ENCODE measurements at places on chromosomes 3 and 15.

- no peak for DNase-seq
These were observed 20.4 kb upstream of the FGF12 start for GRCh38 chr3:192747746-192748145.

DNA sequence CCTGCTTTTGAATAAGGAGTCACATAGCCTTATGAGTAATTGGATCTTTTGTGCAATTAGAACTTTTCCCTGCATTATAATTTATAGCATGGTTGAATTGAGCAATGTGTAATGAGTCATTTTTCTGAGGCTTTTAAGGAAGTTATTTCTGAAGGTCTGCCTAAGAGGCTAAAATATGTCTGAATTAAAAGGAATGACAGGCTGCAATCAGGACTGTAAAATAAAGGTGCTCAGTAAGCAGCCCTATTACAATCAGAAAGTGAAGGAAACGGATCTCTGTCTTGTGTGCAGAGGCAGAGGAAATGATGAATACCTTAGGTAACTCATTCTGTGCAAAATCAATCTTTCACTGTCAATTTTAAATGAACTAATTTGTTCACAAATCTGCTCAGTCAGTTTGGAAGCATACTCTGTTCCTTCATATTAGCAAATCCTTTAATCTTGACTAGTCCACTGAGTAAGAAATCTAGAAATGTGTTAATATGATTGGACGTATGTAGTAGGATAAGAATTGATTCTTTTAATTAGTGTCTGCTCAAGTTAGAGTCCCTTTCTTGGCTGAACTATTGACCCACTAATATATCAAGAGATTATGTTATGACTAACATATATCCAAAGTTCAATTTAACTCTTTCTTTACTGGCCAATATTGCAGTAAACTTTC is 290.1 kb downstream of the ZIC1 start:
- no peak for DNase-seq

DNA sequence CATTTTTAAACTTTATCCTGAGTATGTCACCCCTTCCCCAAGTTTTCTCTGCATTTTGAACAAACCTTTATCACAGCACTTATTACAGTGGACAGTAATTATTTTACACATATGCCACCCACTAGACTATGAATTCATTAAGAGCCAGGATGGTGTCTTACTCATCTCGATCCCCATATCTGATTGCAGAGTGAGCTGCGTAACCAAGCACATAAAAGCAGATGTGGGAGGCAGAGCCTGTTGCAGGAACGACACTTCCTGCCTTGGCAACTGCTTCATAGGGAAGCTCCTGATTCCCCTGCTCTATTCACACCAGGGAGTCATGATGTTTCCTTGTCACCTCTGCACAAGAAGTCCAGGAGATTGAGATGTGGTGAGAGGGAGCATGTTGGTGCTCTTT is 91.1 kb downstream of the MINAR1 start:
- DNase-seq: no peak

DNA sequence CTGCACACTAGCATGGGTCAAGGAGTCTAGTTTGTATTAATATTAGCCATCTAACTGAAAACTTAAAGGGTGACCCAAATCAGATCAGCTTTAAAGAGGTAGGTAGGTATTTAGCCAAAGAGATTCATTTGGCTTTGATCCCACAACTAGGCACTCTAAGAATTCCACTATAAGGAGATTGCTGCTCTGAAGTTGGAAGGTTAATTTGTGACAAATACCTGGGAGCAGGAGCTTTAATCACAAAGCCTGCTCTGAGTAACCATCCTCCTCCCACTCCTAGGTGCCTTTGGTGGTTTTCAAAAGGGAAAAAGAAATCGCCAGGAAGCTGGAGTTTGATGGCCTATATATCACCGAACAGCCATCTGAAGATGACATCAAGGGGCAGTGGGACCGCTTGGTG is 120.3 kb upstream of the CHRM5 start:
- DNase-seq: no peak

- peak; percentile 50 for DNase-seq
These were observed 42.7 kb downstream of the ITGA11 start for GRCh38 chr15:68389041-68389930.

GRCh38 chr3:150300852-150301517 is 107.1 kb upstream of the TSC22D2 start:
- no peak for DNase-seq

- no peak for DNase-seq
These were observed 32.6 kb upstream of the SHC4 start for GRCh38 chr15:48996276-48996675.

DNA sequence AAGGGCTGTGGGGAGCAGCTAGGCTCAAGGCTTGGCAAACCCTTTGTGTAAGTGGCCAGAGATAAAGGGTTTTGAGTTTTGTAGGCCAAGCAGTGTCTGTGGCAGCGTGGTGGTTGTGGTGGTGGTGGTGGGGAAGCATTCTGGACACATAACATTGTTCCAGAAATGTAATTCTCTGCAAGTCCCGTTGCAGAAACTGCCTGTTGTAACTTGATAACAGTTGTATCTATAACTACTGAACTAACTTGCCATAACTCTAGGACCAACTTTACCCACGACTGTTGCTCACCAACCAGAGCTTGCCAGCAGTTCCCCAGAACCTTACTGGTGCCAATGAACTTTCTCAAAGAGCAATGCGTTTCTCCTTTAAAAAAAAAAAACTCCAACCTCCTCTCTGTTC is 18.1 kb upstream of the TMEM40 start:
- DNase-seq: no peak

- peak; percentile 53 for DNase-seq
These were observed 4.2 kb downstream of the UBAP1L start for GRCh38 chr15:65110676-65111292.

GRCh38 chr3:131361464-131362421 is 19.8 kb upstream of the NUDT16 start:
- peak; percentile 96 for DNase-seq

- peak; percentile 58 for DNase-seq
These were observed 55.0 kb downstream of the CFAP20DC start for GRCh38 chr3:58994746-58995330.

DNA sequence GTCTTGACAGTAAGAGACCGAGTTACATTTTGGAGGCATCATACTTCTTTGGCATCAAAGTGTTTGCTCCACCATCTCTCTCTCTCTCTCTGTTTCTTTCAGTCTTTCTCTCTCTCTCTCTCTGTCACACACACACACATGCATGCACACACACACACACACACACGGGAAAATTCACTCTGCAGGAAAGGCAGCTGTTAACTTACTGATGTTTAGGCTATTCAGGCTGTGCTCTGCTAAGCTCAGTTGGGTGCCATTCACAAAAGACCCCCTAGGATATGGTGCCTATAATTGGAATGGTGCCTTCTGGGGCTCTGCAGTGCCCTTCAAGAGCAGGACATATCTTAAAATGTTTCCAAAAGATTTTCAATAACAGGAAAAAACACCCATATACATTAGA is 78.2 kb downstream of the KCNH8 start:
- no peak for DNase-seq

DNA sequence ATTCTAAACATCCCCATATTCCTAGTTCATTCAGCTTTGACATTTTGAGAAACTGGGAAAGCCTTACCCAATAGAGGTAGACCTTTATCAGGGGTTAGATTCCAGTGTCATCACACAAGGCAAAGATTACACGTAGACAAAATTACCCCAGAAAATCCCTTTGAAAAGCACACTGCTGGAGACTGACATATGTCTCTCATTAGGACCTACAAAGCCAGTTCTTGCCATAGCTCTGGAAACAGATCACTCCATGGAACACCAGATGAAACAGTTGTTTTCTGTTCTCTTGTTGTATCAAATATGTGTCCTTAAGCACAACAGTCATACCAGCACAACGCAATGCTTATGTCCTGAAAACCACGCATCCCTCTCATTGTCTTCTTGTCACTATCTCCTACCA is 44.7 kb downstream of the RARB start:
- no peak for DNase-seq

- no peak for DNase-seq
These were observed 105.3 kb downstream of the CTNNB1 start for GRCh38 chr3:41304593-41304992.

DNA sequence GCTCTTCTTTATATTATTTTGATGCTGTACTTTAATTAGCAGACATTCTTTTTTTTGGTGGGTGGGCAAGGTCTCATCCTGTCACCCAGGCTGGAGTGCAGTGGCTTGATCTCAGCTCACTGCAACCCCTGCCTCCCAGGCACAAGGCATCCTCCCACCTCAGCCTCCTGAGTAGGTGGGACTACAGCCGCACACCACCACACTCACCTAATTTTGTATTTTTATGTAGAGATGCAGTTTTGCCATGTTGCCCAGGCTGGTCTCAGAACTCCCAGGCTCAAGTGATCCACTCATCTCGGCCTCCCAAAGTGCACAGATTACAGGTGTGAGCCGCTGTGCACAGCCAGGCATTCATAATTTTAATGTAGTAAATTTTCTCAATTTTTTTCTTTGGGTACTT is 608.1 kb downstream of the ZNF385D start:
- DNase-seq: peak; percentile 48

DNA sequence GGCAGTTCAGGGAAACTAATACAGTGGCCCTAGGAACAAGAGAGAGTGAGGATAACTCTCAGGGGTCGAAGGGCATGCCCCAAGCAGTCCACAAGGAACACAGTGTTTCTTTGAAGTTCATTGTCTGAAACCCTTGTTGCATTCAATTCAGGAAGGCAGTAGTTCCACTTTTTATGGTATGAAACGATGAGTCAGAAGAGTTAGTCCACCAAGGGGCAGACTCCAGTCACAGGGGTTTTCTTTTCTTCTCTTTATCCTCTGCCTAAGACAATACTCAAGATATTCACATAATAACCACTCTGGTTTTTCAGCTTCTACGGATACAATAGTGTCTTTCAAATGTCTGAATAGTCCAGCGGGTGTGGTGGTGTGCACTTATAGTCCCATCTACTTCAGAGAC is 23.7 kb upstream of the TICRR start:
- DNase-seq: no peak

GRCh38 chr15:64502551-64502950 is 42.2 kb downstream of the ZNF609 start:
- no peak for DNase-seq

DNA sequence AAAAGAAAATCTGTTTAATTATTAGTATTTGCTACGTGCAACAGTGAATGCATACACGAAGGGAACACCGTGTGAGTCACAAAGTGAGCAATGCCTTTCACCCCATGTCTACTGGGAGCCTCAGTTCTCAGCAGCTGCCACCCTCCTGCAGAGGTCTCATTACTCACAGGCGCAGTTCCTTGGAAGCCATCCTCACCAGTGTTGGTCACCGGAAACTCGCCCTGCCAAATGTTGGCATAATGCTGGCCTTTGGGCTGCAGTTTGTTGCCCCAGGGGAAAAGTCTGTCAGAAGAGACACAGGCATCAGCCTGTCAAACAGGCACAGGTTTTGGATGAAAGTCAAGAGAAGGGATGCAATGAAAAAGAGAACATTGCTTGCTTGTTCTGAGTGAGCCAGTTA is 50.1 kb downstream of the SUMF1 start:
- no peak for DNase-seq

DNA sequence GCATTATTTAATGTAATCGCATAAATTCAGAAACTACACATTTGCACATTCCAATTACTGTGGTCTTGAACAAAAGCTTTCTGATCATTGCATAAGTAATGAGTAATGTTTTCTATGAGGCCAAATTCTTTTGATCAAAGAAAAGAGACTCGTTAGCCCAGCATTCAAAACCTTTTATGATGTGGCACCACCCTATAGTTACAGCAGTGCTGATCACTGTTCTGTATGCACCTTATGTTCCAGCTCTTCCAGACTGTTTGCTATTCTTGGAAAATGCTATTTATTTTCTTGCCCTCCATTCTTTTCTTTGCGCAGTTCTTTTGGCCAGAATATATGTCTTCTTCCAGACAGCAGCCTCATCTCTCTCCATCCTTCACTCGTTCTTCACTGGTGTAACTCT is 42.3 kb downstream of the MAP3K13 start:
- no peak for DNase-seq

DNA sequence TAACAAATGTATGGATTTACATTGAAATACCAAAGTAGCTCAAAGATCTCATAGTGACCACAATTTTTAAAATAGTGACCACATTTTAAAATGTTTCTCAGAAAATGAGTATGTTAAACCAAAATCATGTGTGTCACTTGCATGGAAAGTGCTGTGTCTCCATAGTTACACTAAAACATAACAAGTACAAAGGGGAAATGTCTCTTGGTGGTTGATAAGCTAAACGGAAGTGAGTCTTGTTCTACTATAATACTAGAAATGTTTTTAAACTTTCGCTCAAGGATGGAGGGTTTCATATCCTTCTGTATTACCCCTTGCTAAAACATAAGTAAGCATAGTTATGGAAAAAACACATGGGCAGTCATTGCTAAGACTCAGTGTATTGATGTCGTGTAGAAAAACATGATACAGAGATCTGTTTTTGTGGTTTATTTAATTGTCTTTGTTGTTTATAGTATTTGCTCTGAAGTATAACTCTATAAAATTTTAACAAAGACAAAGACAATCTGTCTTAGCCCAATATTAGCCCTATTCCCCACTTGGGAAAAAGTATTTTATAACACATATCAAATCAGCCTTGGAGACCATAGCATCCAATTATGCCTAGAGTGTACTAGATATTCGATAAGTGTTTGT is 27.0 kb upstream of the DENND4A start:
- DNase-seq: no peak

GRCh38 chr3:53065841-53066480 is 20.1 kb upstream of the SFMBT1 start:
- peak; percentile 29 for DNase-seq

GRCh38 chr3:107946700-107947099 is 144.1 kb downstream of the CD47 start:
- DNase-seq: peak; percentile 7

DNA sequence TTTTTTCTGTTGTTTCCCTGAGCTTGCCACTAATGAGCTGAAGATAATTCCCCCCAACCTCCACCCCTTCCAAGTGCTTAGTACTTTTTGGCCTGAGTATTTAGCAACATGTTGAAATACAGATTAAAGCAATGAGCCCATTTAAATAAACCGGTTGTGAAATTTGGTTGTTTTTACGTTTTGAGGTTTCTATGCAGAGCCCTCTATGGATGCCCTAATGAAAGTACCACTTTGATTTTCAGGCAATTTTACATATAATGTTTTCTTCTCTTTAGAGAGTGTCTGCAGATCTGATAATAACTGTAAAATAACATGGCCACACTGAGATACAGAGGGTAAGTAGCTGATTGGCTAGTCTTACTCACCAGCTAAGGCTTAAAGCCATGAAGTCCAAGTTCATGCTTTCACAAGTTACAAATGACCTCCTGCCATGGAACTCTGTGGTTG is 139.4 kb upstream of the SLC7A14 start:
- no peak for DNase-seq

- DNase-seq: no peak
These were observed 42.1 kb downstream of the IGF1R start for GRCh38 chr15:98690272-98690950.
